NCI-H2029 treated with DMSO at 0.1 percent for 48 hours (cell line): ENCODE measurements at places on chromosomes 7 and 10.

GRCh38 chr10:17430647-17431355 is 23.6 kb downstream of the ST8SIA6 start:
- no peak for DNase-seq

DNA sequence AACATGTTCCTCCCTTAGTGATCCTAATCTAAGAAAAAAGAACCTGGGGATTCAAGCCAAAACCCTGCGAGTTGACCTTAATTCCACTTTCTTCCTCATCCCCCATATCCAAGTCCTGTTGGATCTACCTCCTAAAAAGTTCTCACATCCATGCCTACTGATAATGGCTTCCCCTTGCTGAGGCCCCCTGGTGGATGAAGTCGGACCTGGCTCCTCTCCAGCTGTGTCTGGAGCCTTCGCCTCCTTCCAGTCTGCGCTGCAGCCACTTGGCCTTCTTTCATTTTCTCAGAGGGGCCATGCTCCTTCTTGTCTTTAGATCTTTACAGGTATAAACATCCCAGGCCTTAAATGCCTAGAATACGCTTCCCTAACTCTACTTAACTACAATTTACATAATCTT is 8.1 kb downstream of the PDE1C start:
- DNase-seq: no peak

DNA sequence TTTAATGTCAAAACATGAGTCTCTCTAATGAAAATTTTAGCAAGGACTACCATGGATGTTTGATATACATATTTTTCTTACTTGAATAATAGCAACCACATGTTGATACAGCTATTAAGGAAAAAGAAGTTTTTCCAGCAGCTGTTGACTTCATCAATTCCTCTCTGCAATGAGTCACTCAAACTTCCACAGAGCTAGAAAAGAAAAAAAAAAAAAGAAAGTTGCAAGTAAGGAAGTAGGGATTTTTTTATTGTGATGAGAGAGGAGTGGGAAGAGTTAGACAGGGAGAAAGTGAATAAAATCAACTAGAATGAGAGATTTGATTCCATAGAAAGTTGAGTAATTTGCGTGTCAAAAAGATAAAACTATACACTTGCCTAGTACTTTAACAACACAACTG is 46.2 kb downstream of the CAV1 start:
- no peak for DNase-seq

- no peak for DNase-seq
Observed at GRCh38 chr10:109374215-109374614, 549.1 kb downstream of the XPNPEP1 start.

GRCh38 chr10:71716426-71716825 is 3.2 kb downstream of the C10orf105 start:
- no peak for DNase-seq

DNA sequence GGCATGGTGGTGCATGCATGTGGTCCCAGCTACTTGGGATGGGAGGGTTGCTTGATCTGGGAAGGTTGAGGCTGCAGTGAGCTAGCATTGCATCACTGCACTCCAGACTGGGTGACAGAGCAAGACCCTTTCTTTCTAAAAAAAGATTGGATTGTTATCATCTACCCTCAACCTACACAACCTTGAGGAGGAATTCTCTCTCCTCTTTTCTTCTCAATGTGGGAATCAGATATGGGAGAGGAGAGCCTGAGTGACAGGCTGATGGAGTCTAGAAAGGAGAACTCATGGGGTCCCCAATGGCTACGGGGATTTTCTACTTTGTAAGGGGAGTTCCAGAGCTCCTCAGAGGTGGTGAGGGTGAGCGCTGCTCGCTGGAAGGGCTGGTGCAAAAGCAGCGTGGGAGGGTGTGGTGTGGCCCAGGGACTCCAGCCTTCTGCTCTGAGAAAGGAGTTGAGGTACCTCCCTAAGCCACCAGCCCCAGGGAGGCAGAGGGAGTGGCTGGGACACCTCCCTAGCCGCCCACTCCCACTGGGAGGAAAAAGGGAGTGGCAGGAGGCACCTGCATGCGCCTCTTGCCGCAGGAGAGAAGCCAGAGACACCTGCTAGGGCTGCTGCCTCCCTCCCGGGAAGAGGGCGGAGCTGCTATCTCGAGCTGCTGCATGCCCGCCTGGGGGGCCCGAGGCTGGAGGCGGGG is 48.4 kb downstream of the GATA3 start:
- no peak for DNase-seq

- DNase-seq: no peak
Observed at GRCh38 chr10:75771606-75772005, 340.2 kb downstream of the LRMDA start.

DNA sequence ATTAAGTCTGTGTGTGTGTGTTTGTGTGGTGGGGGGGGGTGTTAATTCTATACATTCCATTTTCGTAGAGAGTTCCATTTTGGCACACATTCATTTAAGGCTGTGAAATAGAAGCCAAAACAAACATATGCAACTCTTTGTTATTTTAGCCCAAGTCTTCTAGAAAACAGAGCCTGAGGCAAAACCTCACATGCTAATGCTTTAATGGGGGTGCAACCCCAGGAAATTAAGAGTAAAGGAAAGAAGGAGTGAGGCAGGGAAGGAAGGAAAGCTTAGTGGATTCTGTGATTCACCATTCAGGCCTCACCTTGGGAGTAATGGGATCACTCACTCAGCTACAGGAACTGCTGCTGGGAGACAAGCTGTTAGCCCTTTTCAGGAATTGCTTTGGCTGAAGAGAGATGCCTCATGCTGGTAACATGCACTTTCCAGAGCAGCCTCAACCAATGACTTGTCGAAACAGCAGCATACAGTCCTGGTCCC is 73.0 kb upstream of the CTTNBP2 start:
- DNase-seq: no peak

DNA sequence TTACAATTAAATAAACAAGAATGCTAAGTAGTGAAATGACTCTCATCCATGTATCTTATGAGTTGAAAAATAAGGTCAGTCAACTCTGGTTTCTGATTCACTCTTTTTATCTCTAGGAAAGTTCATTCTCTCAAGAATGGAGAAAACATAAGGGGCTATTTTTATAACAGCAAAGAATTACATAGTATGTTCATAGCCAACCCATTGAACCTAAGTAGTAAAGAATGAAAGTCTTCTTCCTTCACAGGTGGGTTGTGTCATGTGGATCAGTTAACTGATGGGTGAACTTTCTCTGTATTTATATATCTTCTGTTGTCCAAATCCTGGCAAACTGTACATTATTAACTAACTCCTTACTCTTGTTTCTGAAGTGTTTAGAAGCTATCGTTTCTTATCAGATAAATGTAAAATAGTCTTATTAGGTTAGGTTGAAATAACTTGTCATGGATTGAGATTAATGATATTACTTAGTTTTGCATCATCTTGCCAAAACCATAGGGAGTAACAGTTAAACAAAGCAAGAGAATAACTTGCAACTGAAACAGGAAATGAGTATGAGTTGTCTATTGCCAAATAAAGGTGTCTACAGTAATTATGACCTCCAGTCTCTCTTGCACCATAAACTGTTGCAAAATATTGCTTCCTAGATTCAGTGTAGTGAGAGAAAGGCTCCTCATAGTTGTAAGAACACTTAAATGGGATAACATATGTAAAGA is 86.8 kb downstream of the ANKRD7 start:
- no peak for DNase-seq

GRCh38 chr10:21172930-21173801 is 276.1 kb upstream of the NEBL start:
- no peak for DNase-seq

DNA sequence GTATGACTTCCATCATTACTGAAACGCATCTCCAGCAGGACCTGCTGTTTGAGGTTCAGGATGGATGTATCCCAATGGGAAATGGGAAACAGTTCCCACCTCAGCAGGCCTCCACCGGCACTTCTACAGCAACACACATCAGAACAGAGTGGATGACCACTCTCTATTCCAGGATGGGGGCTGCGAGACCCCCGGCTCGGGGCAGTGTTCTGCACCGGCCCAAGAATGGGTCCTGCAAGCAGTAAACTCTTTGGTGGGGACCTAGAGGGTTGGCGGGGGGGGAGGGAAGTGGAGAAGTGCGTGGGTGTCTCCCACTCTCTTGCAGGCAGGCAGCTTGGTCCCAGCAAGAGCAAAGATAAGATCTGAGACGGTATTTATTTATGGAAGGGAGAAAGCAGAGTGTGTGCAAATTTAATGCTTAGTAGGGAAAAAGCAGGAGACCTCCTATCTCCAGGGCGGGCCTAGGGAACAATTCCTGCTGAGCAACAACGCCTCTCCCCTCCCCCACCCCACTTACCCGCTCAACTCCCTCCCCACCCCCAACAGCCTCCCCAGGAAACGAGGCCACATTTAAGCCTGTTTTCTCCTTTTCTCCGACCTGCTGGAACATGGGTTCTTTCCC is 4.0 kb downstream of the SFMBT2 start:
- DNase-seq: no peak

- DNase-seq: no peak
Observed at GRCh38 chr10:33820531-33820930, 486.1 kb upstream of the NRP1 start.

DNA sequence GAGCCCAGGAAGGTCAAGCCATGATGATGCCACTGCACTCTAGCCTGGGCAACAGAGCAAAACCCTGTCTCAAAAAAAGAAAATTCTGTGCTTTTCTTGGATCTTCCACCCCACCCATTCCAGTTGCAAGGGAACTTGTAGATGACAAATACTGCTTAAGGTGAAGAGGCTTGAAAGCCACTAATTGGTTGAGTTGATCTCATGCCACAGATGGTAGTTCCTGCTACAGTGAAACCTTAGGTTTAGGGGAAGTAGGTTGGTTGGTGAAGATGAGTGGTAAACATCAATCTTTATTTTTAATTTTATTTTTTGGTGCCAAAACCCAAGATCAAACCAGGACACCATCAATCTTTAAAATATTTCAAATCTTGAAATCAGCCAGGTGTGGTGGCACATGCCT is 2.9 kb upstream of the GDI2 start:
- no peak for DNase-seq

DNA sequence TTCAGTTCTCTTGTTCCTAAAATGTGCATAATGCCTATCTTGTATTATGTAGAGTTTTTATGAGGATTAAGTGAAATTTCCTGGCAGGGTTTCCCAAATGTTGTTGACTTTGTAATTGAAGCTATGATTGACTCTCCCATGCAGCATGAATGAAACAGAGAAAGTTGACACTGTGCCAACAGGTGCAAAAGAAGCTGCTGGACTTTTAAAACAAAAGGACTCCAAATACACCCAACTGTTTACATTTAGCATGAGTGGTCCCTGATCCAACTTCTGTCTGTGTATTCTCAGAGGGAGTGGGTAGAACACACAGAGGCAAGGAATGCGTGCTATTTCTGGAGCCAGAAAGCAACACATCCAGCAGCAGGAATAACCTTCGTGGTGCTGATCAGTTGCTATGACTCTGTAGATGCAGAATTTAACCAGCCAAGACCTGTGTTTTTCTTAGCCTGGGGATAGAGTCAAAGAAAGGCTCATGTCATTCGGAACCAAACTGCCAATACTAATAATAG is 14.4 kb upstream of the RBM20 start:
- DNase-seq: peak; percentile 64

DNA sequence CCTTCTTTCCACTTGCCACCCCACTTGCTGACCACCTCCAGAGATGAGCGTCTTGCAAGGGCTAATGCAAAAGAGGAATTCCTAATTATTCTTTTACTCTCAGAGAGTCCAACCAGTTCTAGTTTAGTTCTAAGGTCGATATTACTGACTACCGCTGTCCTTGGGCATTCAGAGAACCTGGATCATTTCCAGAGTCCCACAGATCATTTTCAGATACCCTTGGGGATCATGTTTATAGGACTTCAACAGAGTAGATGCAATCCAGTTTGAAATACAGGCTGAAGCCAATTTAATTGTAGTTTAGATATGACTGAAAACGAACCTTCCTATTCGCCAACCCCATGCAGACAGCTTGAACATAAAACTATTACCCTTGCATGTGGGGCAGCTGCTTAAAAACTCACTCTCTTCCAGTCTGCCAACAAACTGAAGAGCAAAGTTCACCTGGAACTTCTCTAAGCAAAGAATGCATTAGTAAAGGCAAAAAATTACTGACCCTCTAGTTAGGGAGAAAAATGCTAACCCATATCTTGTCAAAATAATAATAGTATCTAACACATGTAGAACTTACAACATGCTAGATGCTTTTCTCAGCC is 22.4 kb downstream of the CFAP69 start:
- DNase-seq: no peak

DNA sequence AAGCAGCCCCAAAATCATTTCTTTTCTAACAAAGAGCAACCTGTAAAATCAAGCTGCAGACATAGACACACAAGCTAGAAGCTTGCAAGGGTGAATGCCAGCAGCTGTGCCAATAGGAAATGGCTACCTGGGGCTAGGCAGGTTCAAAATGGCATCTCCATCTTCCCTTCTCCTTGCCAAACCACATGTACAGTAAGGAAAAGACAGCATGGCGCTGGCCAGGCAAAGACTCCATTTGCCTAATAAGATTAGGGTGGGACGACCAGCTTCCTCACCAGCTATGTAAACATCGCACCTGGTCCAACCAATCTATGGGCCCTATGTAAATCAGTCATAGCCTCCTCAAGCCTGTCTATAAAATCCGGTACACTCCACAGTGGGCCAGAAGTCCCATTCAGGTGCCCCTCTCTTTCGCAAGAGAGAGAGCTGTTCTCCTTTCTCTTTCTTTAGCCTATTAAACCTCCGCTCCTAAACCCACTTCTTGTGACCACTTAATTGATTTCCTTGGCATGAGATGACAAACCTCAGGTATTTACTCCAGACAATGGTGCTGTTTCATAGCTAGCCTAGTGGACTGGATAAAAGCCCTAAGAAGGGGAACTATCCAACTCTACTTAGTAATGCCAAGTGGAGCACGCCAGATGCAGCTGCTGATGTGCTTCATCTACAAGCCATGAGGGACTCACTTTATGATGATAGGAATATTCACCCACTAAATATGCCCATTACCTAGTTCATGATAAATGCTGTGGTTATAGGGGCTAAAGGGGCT is 44.1 kb downstream of the HTR7 start:
- no peak for DNase-seq

- DNase-seq: no peak
Observed at GRCh38 chr10:96740579-96741281, 20.4 kb upstream of the PIK3AP1 start.

- no peak for DNase-seq
Observed at GRCh38 chr7:132655131-132655727, 79.0 kb upstream of the PLXNA4 start.

GRCh38 chr7:34313289-34313688 is 344.7 kb upstream of the NPSR1 start:
- DNase-seq: no peak
